Naive B cell (primary cell): ENCODE measurements at places on chromosomes 1 and 21. TPM values are rescaled to one million over a fixed set of nuclear protein-coding genes. Genes with fewer than 3 reads are reported as not detected.

The MSH4 gene
- polyA plus RNA-seq: not detected

The PDZK1 gene
- 0.17 TPM for polyA plus RNA-seq

The CD244 gene
- 0.71 TPM for polyA plus RNA-seq

The LGR6 gene
- polyA plus RNA-seq: 0.22 TPM

The UBE2J2 gene
- polyA plus RNA-seq: 78.9 TPM

The LDLRAD1 gene
- not detected for polyA plus RNA-seq

The URB1 gene
- polyA plus RNA-seq: 3.5 TPM

The ATP6V1G3 gene
- polyA plus RNA-seq: not detected

The MYOCOS gene
- polyA plus RNA-seq: not detected

The PLXNA2 gene
- 0.91 TPM for polyA plus RNA-seq

The FLG2 gene
- not detected for polyA plus RNA-seq

The LAMC2 gene
- not detected for polyA plus RNA-seq

The S100A14 gene
- polyA plus RNA-seq: not detected

The BCAN gene
- not detected for polyA plus RNA-seq

The S100A8 gene
- polyA plus RNA-seq: 41.1 TPM
